ENCODE measurements at places on chromosomes 5 and 9.

- DNase-seq = no peak
Measured at GRCh38 chr5:65828022-65828896, 98.1 kb upstream of the ERBIN start.

DNA sequence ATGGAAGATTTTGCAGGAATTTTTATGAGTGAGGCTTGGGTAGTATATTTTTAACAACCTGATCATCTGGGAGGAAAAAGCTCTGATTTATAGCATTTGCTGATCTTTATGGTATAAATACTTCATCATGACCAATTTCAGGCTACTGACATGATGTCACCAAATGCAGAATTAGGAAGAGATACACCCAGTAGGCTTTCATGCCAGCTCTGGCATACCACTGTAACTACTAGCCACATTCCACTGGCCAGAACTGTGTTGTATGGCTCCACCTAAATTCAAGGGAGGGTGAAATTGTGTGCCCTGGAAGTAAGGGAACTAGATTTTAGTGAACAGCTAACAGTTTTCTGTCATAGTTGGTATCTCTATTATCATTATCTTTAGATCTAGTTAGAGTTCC is 17.6 kb downstream of the AP3S1 start:
- no peak for DNase-seq

DNA sequence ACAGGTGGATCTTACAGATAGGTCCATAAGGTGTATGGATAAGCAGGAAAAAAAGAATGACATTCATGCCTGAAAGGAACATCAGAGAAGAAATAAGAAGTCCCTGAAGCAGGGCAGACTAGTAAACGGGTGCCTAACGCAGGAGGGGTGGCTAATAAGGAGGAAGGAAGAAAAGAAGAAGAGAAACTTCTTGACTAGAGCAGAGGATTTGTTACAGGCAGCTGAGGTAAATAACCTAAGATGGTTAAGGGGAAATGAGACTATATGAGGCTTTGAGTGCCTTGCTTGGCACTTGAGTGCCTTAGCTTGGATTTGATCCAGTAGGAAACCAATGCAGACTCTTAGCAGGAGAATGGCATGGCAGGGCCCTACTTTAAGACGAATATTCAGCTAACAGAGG is 313.5 kb upstream of the PDE4D start:
- no peak for DNase-seq

DNA sequence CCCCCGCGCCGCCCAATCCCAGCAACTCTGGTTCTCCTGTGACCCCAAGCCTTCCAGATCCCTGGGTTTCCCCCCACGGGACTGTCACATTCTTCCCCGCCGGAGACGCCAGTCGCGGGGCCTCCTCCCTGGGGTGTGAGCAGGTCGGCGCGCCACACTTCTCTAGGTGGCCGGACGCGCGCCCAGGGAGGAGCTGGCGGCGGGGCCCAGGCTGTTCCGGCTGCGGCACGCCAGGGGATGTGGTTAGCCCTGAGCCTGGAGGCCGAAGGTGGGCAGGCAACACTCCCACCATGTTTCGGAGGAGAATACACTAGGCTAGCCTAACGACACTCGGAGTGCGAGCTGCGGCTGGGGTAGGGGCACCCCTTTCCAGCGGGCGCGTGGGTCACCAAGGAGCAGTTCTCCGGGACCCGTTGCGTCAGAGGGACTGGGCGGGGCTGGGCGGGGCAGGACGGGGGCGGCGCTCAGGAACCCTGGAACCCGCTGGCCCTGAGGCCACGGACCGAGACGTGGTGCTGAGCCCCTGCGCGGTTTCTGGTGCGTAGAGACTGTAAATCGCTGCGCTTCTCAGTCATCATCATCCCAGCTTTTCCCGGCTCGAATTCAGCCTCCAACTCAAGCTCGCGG is at the start of gene SLC27A6:
Gene SLC27A6, plus strand, starts transcription at position 478 of the 627 bp plus-strand sequence. CDS start 650 bp downstream, outside the sequence.
- DNase-seq = no peak

- DNase-seq = no peak
Measured at GRCh38 chr9:136338511-136338910, 11.2 kb downstream of the GPSM1 start.

GRCh38 chr5:58477760-58478376 is 13.4 kb upstream of the GAPT start:
- no peak for DNase-seq

DNA sequence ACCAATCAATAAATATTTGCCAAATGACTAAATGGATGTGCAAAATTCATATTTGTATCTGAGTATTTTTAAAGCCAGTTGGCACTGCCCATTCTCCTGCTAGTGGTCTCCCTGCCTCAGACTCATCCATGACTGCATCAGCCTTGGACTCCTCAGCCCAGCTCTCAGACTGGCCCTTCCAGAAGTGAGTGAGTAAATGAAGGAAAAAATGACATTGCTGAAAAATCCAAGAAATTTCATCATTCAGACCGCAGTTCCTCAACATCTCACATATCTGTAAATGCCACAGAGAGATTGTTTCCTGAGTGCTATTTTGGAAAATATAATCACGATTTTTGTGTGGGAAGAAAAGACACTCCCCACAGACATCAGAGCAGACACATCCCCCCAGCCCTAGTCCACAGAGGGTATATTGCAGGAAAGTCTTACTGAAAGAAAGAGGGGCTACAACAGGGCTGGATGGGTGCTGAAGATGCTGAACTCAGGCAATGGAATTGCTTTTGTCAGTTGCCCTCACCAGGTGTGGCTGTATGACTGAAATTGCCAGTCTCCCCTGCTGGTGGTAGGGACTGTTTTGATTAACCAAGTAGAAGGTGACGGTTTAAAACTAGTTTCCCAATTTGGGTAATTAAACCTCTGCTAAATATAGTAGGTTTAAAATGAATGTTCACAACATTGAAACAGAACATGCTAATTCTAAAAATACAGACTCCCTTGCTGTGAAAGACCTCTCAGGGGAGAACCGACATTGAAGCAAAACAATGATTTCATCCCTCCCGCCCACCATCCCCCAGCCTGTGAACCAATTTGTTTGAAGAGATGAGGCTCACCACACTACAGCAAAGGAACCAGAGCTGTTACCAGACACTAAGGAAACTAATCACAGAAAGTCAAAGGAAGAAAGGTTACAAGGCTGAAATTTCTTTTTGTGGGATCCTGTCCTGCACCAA is 158.8 kb downstream of the DEPDC1B start:
- no peak for DNase-seq

GRCh38 chr9:132243156-132244074 is 81.6 kb downstream of the NTNG2 start:
- no peak for DNase-seq

DNA sequence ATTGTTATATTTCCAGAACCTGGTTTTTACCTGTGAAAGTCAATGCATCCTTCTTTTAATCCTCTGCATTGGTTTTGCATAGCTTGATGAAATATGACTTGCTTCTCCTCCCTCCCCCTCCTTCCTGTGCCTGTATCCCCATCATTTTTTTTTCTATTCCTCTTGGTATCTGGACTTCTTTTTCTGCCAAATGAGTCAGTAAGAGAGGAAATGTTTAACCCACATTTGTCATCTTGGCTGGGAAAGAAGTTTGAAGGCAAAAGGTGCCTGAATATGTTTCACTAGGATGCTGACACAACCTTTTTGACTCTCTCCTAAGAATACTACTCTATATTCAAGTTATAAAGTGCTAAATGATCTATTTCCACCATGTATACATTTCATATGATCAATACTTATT is 35.5 kb upstream of the CDKN2B start:
- DNase-seq = no peak

GRCh38 chr5:175579742-175580432 is 78.0 kb upstream of the HRH2 start:
- DNase-seq = no peak

GRCh38 chr5:16957304-16958196 is 21.5 kb upstream of the MYO10 start:
- DNase-seq = no peak

DNA sequence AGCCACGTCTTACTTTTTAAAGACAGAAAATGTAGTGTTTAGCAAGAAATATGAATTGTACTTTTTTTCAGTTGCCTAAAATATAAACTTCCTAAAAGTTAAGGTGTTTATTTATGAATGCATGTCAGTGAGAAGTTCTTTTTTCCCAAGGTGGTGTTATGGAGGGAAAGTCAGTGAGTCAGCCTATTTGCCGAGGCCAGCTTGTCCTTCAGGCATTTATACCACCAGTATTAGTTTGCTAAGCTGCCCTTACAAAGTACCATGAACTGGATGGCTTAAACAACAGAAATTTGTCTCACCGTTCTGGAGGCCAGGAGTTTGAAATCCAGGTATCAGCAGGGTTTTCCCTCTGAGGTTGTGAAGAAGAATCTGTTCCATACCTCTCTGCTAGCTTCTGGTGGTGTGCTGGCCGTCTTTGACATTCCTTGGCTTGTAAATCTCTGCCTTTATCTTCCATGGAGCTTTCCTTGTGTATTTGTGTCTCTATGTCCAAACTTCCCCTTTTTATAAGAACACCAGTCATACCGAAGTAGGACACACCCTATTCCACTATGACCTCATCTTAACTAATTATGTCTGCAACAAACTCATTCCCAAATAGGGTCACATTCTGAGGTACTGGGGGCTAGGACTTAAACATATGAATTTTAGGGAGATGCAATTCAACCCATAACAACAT is 38.4 kb downstream of the PRKACG start:
- DNase-seq = no peak

GRCh38 chr9:133141833-133142595 is 21.0 kb upstream of the RALGDS start:
- no peak for DNase-seq

DNA sequence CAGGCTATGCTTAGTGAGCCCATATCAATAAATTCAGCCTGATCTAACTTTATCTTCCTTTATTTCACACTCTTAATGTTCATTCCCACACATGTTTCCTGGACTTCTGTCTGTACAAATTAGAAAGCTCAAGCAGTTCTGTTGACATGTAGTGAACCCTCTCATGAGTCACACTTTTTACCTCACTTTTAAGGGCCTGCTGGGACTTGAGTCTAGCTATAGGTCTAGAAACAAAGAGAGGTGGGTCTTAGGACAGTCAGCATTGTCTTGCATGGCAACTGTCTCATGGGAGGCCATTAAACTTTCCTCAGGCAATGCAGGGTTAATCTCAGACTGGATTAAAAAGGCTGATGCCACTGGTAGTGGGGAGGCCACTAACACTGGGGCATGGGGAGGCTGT is 8.6 kb upstream of the CCNH start:
- no peak for DNase-seq

DNA sequence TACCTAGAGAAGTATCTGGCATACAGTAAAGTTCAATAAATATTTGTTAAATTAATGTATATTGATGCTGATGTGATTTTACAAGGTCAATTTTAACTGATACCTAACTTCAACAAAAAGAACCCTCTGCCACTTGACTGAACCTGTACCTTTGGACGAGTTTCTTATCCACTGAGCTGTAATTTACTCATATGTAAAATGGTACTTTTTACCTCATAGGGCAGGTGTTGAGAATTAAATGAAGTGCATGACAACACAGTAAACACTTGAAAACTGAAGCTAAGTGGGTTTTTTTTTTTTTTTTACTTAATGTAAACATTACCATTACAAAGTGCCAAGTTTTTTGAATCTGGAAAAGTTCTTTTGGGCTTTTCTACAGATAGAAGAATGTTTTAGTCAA is 15.4 kb downstream of the NIPSNAP3B start:
- no peak for DNase-seq

DNA sequence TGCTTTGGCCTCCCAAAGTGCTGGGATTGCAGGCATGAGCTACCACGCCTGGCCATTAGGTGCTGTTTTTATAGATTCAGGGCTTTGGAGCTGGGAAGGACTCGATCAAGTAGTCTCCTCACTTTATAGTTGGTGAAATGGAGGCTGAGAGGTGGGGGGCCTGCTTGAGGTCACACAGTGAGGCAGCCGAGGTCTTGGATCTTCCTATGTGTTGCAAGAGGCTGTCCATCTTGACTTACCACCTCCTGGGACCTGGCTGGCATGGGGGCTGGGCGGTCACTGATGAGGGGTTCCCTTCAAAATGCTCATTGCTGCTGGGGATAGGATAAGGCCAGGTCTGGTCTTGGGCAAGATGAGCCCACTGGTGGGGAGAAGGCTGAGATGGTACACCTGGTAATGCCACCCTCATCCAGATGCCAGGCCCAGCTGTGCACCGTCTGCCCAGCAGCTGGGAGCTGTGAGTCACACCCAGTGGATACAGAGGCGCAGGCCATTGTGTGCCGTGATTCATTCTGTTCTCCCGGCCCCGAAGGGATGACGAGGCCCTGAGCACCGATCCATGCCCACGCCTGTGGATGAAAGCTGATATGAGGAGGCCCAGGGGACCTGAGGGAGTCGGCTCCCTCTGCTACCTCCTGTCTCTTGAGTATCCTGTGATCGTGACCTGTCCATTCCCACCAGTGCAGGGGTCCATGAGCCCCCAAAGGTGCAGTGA is 10.5 kb upstream of the NDST1 start:
- peak; percentile 18 for DNase-seq

DNA sequence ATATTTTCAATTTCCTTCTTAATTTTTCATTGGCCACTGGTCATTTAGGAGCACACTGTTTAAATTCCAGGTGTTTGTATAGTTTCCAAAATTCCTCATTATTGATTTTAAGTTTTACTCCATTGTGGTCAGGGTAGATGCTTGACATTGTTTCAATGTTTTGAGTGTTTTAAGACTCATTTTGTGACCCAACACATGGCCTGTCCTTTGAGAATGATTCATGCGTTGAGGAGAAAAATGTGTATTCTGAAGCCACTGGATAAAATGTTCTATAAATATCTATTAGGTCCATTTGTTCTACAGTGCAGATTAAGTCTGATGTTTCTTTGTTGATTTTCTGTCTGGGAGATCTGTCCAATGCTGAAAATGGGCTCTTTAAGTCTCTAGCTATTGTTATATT is 24.4 kb upstream of the FNIP1 start:
- DNase-seq = no peak

All from C1 segment of cervical spinal cord (tissue), 14 donors.